ENCODE measurements at places on chromosomes 13 and 19.

DNA sequence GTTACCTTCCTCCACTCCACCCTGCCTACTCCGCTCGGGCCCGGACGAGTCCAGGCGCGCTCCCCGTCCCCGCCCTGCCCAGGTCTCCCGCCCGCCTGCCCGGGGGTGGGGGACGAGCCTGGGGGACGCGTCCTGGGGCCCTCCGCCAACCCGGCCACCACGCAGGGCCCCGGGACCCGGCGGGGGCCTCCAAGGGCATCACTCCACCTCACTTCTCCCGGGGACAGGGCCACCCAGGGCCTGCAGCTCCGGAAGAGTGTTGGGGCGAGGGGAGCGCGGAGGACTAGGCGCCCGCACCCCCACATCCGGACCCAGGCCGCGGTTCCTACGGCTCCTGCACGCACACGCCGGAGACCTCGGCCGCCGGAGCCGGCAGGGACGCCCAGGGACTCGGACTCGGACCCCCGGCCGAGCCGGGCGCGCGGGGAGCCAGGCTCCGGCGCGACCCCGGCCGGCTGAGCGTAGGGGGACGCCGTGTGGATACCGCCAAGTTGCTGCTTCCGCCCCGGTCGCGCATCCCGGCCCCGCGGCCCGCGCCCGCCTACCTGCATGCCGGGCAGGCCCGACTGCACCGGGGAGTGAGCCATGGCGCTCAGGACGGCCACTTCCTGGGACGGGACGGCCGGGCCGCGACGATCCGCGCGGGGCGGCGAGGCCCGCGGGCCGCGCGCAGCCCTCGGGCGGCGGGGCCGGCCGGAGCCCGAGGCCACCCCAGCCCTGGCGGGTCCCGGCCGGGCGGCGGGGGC, 534 bp downstream of the STK24 start:
- peak; percentile 65 for DNase-seq

- no peak for DNase-seq
Measured at GRCh38 chr13:66365101-66365500, 865.0 kb downstream of the PCDH9 start.

DNA sequence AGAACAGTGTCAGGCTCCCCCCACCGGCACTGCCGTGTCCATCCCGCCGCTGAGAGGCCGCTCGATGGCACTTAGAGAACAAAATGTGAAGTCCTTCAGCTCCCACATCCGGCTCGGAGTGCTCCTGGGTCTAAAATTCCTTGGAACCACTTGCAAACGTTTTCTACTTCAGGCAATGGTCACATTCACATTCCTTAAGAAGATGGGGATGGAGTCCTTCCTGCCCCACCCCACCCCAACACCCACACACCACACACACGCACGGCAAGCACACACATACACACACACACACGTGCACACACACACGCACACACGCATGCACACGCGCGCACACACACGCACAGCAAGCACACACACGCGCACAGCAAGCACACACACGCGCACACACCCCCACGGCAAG, 83.4 kb downstream of the SOX1 start:
- DNase-seq, result no peak

DNA sequence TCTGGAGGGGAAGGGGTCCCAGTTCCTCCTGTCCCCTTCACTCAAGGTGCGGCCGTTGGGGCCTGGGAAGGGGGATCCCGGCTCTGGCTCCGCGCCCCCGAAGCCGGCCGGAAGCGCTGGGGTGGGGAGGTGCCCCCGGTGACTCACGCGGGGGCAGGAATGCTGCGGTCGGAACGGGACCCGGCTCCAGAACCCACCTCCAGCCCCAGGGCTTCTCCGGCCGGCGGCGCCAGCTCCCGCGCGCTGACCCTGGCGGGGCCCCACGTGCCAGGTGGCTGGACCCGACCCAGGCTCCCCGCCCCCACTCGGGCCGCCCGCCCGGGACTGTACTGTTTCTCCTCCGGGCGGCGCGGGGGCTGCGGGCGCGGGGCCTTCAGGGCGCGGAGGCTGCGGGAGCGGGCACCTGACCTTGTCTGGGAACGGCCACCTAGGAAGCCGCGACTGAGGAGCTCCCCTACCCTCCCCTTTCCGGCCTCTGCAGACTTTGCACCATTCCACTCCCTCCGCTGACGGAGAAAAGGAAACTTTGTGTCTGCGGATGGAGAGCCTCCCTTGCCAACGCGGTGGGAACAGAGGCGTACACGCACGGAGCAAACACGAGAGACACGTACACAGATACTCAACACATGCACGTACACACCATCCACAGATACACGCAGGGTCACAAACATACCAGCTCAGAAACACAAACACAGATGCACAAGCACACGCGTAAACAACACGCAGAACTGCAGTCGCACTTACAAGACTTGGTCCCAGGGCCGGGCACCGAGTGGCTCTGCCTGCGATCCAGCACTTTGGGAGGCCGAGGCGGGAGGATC, 7.2 kb downstream of the AXL start:
- DNase-seq, result peak; percentile 97

DNA sequence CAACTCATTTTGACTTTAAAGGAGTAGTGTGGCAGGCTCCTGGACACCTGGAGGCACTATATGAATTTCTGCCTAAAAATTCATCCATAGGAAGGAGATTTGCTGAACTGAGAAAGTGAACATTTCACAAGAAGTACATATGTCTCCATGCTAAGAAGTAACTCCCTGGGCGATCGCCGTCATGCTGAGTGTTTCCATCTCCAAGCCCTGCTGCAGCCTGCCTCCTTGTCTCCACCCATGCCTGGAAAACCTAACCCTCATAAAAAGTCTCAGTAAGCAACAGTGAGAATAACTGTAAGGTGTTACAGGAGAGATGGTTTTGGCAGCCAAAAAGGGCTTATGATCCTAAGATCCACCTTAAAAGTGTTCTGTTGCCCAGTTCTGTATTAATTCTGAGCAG, 251.3 kb downstream of the SHISA2 start:
- DNase-seq, result no peak

DNA sequence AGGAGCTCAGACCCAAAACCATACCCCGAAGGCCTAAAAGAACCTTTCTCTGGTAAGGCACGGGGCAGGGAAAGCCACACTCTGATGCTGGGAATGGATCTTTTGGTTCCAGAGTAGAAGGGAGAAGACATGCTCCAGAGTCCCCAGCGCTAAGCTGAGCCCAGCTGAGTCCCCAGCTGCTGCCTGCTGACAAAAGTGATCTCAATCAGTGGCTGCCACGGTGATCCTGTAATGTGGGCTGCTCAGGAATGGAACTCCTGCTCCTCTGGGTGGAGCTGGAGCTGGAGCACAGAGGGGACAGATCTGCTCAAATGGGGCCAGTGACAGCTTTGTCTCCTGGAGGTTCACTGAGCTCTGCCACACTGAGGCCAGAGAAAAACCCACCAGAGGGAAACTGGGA, 70.5 kb downstream of the MLLT1 start:
- DNase-seq, result no peak

GRCh38 chr19:12656899-12657571, 9.5 kb downstream of the MAN2B1 start:
- DNase-seq, result no peak

GRCh38 chr19:1213391-1214286, 8.1 kb downstream of the STK11 start:
- no peak for DNase-seq

DNA sequence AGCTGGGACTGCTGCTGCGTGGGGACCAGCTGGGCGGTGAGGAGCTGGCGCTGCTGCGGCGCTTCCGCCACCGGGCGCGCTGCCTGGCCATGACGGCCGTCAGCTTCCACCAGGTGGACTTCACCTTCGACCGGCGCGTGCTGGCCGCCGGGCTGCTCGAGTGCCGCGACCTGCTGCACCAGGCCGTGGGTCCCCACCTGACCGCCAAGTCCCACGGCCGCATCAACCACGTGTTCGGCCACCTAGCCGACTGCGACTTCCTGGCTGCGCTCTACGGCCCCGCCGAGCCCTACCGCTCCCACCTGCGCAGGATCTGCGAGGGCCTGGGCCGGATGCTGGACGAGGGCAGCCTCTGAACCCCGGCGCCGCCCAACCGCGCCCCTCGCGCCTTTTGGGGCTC, 12.8 kb downstream of the TNFAIP8L1 start:
- DNase-seq, result no peak

- no peak for DNase-seq
Measured at GRCh38 chr19:55461974-55462626, 658 bp upstream of the ISOC2 start.

All from SJSA1 (cell line).